ENCODE measurements at places on chromosomes 6 and 20.

DNA sequence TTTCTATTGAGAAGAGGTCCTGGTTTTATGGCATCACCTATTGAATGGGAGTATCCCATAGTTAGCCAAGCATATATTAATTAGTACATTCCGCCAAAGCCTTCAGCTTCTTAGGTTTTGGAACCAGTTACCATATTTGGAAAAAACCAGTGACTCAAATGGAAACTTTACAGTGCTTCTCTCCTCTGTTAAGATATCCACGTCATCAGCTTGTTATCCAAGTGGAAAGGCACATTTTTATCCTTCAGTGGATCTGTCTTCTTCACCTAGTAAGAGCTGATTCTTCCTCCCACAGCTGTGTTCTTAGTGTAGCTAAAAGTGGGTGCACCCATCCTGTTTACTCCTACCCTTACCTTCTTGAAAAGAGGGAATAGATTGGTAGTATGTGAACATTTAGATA lies 34.5 kb downstream of the TPD52L1 start:
- DNase-seq: no peak

DNA sequence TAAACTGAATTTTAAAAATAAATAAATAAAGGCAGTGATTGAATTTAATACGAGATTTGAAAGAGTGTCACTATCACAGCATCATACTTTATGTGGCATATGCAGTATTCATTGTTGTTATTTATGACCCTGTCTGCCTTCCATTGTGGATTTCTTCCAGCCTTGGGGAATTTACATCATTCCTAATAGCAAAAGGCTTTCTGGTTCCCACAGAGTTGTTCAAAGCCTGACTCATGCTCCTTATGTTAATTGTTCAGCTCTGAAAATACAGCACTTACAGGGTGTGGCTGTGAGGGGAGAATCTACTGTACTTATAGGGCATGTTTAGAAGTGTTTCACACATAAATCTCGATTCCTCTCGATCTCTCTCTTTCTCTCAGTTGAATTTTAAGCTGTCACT lies 54.4 kb downstream of the JAG1 start:
- DNase-seq: no peak

DNA sequence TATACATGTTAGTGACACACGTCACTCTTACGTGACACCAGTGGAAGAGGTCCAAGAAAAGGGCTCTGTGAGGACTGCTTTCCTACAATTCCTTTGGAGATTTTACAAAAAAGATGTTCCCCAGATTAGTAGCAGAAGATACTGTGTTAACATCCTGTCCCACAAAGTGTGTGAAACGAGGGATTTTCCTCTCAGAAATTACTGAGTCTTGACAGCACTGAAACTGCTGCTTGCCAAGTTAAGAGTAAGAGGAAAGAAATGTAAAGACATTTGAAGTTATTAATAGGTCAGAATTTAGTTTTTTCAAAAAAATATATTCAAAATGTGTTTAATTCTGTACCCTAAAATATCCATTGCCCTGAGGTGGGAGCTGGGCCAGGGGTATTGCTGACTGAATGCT lies 58.8 kb upstream of the MAP7 start:
- DNase-seq: no peak

DNA sequence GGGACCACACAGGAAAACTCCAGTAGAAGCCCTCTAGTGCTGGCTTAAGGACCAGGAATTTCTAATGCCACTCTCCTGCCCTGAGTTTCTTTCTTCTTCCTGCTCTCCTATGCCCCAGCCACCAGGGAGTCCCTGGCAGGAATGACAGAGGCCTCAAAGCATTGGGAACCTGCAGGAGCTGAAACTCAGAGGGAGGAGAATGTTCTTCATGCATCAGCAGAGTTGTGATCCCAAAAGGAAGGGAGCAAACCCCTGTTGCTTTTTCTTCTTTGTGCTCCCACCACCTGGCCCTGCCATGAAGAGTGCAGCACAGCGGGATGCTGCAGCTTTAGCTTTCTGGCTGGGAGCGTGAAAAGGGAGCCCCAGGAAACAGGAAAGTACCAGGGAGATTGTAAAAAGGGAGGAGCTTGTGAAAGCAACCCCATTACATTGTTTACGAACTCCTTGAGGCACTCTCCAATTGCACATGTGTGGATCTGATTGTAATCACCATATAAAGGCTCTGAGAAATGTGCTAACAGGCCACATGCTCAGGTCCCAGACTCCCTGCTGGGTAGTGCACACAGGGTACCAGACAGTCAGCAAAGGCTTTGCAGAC lies 34.7 kb upstream of the FKBP1A start:
- DNase-seq: no peak

GRCh38 chr6:11637266-11637665 lies 99.7 kb downstream of the TMEM170B start:
- DNase-seq: no peak

GRCh38 chr20:62481425-62482145 lies 5.8 kb upstream of the GATA5 start:
- no peak for DNase-seq

GRCh38 chr6:94272327-94272726 lies 853.0 kb upstream of the EPHA7 start:
- no peak for DNase-seq

- no peak for DNase-seq
Observed at GRCh38 chr6:151351731-151352130, 39.6 kb downstream of the ZBTB2 start.

DNA sequence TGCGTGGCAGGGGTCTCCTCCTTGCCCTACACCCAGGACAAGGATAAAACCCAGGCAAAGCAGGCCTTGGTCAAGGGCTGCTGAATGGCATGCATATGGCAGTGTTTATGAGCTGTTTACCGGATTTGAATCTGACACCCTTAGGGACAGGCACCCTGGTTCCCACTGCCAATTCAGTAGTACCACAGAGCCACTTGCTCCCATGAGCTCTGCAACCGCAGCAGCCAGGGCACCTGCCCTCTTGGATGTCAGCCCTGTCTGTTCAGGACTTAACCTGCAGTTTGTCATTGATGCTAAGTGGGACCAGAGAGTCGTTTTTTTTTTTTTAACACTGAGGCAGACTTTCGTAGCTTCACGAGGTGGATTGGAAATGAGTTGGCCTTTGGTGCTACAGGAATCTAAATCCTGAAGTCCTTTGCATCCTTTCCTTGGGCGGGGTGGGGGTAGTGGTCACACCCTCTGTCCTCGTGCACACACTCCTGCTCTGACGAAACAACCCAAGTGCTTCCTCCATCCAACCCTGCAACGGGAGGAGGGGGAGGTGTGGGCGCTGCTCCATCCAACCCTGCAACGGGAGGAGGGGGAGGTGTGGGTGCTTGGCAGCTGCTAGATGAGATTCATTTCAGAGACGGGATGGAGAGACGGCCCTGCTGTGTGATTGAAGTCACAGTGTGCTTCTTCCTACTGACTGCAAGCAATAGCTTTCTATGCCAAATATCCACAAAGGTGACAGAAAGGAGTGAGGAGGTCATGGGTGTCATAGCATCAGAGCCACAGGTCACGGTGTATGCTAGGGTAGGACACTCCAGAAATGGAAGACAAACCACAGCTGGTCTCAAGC lies 166.5 kb downstream of the SMOC2 start:
- DNase-seq: no peak

GRCh38 chr6:71979911-71980310 lies 93.6 kb downstream of the RIMS1 start:
- no peak for DNase-seq

- no peak for DNase-seq
Observed at GRCh38 chr6:80477591-80477990, 371.1 kb downstream of the BCKDHB start.

GRCh38 chr6:51153109-51153508 lies 334.4 kb downstream of the TFAP2B start:
- no peak for DNase-seq

DNA sequence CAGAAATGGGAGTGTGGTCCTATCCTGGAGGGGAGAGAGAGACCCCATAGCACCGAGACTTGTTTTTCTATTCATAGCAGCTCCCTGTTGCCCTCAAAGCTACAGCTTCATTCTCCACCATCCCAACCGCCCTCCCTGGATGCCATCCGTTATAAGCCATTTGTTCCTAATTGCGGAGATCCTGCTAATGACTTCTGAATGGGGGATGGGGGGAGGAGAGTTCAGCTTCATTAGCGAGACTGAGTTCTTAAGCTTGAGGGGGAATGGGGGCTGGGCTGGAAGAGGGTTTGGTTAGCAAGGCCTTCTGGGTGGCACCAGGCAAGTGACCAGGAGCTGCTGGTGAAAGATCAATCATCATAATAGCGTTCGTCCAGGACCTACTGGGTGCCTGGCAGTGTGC lies 27.1 kb downstream of the FOXP4 start:
- DNase-seq: peak; percentile 89

DNA sequence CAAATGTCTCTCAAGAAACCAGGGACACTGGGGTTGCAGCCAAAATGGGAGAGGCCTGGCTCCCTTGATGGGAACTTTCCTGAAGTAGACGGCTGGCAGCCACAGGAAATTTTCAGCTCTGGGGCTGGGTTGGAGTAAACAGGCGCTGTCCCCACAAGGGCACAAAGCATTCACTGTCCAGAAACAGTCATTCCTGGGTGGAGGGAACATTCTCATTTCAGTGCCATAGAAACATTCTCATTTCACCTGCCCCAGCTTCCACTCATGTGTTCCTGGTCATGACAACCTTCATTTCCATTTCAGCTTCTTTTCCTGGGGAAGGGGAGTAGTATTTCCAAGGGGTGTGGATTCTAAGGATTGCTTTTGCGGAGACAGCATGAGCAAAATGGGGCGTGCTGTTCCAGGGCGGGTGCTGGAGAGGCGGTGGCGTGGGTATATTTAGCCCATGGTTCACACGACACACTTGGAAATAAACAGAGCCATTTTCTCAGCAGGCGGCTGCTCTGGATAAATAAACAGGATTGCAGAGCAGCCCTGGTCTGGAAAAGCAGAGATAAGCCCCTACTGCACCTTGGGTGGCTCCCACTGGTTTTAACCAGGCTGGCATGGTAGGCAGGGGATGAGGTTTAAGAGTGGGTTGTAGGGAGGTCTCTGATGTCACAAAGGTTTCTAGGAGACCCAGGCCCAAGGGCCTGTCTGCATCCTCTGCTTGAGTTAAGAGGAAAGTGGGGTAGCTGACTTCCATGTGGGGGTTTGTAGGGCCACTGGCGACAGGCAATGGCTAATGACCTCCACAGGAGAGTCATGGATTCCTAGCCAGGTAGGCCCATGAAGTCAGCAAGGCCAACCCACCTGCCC lies 32.9 kb downstream of the COX4I2 start:
- DNase-seq: no peak

DNA sequence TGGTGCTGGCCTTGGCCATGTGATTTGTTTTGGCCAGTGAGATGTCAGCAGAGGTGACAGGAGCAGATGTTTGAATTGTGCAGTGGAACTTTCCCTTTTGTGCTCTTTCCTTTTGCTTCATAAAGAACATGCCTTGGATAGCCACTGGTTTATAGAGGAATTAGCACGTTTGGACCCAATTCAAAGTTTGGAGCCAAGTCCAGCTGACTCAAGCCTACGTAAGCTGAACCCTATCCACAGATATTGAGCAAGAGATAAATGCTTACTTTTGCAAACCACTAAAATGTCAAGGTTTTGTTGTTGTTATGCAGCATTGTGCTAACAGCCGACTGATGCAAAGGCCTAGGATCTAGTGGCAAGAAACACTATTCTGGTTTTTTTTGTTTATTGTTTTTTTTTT lies 230.9 kb upstream of the CITED2 start:
- DNase-seq: no peak

DNA sequence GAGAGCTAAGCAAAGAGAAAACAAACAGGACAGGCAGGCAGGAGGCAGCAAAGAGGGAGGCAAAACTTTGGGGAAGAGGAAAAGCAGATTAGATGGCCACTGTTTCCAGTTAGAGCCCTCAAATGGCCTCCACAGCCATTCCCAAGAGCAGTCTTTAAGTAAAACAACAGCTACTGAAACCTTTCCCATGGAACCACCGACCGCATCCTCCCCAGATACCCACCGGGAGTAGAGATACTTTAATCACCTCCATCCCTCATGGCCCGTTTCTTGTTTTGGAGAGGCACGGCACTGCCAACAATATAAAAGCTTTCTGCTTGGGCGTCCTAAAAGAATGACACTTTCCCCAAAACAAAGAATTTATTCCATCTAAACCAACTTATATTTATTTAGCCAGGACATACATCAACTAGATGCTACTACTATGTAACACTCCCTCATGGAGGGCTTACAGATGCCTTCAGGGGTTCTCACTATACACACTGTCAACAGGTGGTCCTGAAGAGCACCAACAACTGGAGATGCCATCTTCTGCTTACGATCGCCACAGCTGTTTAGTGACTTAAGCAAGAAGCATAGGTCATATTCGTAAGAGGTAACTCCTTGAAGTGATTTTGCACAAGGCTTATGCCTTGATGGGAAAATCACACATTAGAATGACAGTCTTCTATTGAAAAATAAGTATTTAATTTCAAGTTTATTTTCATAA lies 43.4 kb downstream of the CNKSR3 start:
- DNase-seq: no peak

DNA sequence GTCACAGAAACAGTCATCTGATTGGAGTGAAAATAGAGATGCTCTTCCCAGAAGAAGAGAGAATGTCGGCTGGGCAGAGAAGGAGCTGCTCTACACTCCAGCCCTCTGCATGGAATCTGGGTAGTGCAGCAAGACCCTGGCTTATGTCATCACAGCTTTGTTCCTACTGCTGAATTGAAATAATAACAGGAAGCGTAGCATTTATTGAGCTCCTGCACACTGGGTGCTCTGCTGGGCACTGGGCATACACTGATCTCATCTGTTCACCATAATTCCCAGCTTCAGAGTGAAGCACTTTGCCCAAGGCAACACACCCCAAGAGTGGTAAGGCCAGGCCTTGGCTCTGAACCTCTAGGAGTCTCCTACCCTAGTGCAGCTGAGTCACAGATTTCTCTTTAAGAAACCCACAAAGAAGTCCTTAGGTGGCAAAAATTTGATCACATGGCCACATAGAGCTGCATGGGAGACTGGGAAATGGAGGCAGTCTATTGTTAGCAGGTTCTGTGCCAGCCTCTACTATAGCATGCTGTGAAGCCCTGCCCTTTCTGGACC lies 3.9 kb upstream of the SDCBP2 start:
- DNase-seq: no peak

GRCh38 chr6:113779656-113780055 lies 77.5 kb upstream of the MARCKS start:
- DNase-seq: no peak

DNA sequence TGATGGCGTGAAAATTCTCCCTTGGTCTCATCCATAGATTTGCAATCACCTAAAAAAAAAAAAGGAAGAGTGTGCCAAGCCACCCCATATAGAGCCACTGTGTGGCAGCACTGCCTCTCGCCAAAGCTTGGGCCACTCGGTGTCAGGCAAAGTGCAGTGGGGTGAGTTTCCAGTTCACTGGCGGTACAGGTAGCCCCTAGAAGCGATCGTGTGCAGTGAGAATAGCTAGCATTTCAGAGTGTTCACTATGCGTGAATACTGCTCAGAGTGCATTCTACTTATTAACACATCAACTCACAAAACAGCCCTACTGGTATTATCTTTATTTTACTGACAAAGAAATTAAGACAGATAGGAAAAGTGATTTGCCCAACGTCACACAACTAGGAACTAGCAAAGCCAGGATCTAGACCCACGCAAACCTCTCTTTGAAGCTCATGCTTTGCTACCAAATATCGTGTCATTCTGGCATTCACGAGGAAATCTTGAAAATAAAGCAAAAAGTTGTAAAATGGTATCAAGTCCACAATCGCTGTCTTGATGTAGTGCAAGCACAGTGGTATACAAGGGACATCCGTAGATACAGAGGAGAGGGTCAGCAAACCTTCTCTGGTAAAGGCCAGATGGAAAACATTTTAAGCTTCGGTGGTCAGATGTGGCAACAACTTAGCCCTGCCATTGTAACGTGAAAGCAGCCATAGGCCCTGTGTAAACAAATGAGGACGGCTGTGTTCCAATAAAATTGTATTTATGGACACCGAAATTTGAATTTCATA lies 10.4 kb upstream of the GCNT2 start:
- DNase-seq: peak; percentile 72
